ENCODE measurements at places on chromosomes 11 and 22. TPM values are rescaled to one million over a fixed set of nuclear protein-coding genes. Genes with fewer than 3 reads are reported as not detected.

GRCh38 chr22:48651036-48651890 is 1176.4 kb downstream of the BRD1 start:
- no peak for DNase-seq

DNA sequence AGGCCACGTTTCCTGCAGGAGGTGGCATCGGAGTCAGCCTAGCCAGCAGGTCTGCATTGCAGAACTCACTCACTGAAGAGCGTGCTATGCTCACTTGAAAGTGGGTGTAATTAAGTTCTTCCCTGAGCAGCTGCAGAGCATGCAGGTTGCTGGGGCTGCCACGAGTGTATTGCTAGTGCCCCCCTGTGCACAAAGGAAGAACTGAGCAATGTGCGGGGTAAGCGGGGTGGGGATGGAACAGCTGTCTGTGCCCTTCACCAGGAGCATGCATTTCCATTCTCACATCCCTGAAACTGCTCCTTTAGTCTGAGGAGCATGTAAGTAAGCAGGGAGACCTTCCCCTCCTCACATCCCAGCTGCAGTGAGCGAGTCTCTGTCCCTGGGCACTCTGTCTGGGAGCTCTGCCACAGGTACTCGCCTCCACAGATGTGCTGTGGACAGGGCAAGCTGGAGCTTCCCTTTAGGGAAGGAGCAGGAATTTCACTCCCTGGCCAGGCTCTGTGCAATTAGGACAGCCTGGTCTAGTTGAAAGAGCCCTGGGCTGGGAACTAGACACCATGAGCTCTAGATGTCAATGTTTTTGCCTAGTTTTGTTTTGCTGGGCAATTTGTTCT is 1031.8 kb downstream of the NTM start:
- no peak for DNase-seq

DNA sequence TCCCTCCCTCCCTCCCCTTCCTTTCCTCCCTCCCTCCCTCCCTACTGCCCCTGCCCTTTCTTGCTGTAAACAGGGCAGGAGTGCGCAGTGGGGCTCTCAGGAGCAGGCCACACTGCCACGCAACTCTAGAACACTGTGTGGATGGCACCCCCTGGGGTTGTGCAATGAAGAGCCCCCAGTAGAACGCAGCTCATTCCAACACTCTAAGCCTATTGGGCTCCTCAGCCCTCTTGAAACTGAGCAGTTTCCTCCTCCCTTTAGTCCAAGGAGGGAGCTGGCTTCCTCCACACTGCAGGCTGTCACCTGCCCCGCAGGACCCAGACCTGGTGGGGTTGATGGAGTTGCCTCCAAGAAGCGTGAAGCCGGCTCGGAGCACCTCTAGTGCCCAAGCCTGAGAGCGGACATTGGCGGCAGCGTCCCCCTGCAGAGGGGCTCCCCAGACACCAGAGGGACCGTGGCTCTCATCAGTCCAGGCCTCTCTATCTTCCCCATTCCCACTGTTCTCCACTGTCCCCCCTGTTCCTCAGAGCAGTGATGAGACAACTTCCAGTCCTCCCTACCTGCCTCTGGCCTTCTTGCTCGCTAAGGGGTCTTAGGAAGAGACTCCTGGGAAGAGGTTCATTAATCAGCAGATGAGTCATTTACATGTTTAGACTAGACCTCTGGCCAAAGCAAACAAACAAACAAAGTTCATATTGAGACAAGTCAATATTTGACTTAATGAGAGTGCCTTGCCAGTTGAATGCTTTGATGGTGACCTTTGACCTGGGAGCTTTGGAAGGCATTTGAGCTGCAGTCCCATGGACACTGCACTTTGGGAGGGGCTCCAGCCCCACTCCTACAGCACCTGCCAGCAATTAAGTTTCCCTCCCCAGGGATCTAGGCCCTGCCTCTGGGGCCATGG is 64.0 kb downstream of the RPUSD4 start:
- no peak for DNase-seq

- no peak for DNase-seq
Observed at GRCh38 chr22:17396516-17396915, 27.3 kb downstream of the CECR2 start.

GRCh38 chr22:44913198-44913983 is 96.4 kb downstream of the PHF21B start:
- no peak for DNase-seq

DNA sequence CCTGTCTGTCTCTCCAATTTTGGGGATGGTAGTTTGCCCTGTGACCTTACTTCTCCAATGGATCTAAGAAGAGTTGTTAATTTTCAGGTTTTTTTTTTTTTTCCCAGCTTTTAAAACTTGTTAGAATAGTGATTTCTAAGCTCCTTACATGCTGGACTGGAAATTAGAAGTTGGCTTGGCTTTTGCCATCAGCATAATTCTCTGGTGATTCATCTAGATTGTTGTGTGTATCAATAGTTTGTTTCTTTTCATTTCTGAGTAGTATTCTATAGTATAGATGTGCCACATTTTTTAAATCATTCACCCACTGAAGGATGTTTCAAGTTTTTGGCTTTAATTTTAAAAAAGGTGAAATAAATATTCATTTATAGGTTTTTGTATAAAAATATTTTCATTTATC is 51.4 kb downstream of the ADAMTS15 start:
- DNase-seq, result no peak

- no peak for DNase-seq
Observed at GRCh38 chr22:37419969-37420685, 7.2 kb downstream of the ELFN2 start.

- no peak for DNase-seq
Observed at GRCh38 chr22:17314487-17314886, 54.8 kb upstream of the CECR2 start.

DNA sequence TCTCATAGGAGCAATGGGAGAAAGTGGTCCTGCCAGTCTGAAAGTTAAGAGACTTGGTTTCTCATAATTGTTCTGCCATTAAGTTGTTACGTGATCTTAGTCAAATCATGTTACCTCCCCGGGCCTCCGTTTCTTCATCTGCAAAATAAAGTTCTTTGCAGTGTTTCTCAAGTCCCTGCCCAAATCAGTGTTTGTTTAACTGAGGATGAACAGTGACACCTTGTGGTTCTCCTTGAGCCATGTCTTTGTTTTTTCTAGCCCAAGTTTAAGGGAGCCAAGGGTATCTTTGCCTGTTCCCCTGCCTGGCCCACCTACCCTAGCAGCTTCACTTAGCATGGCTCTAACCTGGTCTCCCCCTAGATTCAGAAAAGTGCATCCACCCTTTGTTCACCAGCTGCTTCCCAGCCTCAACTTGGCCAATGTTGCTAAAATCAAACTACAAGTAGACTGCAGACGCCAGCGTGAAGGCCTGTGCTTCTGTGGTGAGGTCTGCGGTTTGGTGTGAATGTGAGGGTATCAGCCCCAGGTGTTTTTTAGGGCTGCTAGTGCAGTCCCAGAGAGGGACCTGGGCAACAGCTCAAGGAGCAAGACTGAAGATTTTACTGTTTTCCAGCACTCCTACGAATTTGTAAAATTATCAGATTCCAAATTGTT is 35.5 kb downstream of the FZD4 start:
- no peak for DNase-seq

DNA sequence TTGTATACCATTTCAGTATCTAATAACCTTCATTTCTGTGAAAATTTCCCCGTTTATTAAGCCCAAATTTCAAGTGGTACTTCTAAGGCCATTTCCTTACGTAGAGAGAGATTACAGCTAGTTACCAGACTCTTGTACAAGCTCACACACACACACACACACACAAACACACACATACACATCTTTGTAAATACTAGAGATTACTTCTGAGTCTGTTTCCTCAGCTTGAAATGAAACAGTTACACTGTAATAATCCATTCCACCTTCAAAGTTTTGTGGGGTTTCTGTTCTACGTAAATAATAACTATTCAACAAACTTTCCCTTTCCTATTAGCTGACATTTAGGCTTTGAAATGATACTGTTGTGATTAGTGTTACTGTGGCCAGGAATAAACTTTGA is 6.2 kb downstream of the POGLUT3 start:
- no peak for DNase-seq

GRCh38 chr11:119584193-119585042 is 144.6 kb downstream of the NECTIN1 start:
- DNase-seq, result no peak

DNA sequence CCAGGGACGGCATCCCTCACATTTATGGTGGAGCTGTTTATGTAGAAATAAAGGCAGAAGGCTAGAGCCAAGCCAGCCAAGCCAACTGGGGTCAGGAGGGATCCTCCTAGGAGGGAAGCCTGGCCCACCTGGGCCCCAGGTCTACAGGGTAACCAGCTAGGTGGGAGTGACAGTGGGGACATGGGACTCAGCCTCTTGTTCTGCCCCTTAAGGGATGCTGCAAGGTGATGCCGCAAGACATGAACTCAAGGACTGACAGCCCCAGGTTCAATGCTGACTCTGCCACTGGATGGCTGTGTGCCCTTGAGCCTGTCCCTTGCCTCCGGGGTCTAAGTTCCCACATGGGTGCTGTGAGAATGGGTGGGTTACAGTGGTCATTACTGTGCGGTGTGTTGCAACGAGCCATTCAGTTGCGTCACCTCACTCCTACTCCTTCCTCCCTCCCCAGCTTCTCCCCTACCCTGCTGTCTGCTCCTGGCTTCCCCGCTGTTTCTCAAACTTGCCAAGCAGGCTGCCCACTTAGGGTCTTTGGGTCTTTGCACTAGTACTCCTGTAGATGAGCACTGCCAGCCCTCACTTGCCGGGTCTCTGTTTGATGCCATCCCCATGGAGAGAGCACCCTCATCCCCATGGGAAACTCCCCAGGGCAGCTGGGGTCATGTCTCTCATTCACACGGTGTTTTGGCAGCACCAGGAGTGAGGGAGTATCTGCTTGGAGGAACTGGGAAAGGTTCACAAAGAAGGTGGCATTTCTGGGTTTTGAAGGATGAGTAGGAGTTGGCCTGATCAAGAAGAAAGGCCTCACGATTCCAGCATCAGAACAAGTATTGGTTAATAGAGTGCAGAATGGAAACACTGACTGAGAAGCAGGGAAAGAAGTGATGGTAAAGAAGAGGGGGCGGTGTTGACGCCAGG is 43.0 kb upstream of the RTL6 start:
- DNase-seq, result no peak

DNA sequence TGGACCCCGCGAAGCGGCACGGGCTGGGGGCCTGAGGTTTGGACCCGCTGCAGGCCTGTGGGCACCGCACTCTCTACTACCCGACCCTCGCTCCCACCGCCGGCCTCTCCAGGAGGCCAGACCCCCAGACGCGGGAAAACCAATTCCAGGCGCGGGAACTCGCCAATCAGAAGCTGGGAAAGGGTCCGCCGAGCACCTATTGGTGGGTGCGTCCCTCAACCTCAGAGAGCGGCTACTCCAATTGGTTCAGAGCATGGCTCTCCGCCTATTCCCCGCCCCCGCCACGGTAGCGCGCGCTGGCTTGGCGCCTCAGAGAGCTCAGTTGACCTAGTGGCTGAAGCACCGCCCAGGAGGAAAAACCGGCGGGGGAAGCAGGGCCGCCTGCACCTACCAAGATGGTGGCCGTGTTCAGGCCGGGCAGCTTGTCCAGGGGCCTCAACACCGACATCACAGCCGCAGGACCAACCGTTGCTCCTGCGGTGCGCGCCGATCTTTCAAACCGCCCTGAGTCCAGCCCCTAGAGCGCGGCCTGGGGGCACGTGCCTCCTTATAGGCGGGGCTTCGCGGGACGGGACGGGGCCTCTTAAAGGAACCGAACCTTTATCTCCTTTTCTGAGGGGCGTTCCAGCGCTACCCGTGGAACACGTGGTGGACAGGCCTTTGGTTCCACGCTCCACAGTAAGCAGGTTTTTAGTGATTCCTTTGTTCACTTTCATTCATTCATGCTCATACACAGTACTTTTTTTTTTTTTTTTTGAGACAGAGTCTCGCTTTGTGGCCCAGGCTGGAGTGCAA is at the start of gene CENPM:
Gene CENPM (minus strand): TSS at position 524 of the 795 bp plus-strand sequence. CDS start 76 bp downstream, at position 448.
- peak; percentile 55 for DNase-seq

- DNase-seq, result peak; percentile 12
Observed at GRCh38 chr11:72471005-72471898, 36.9 kb upstream of the CLPB start.

- DNase-seq, result no peak
Observed at GRCh38 chr11:58406774-58407173, at the start of gene OR5B3. Gene OR5B3, minus strand, starts transcription at chr11:58406874. Its CDS starts 3,465 bp downstream, at chr11:58403409.

- no peak for DNase-seq
Observed at GRCh38 chr11:127993788-127994187, 593.6 kb downstream of the ETS1 start.

- DNase-seq, result peak; percentile 17
Observed at GRCh38 chr11:112366777-112367176, 106.1 kb upstream of the PLET1 start.

GRCh38 chr11:120061036-120061760 is 76.7 kb downstream of the TRIM29 start:
- DNase-seq, result no peak

GRCh38 chr11:94602430-94603372 is 35.5 kb downstream of the PIWIL4 start:
- DNase-seq, result no peak

GRCh38 chr11:77303328-77303727 is 1.8 kb upstream of the GDPD4 start:
- no peak for DNase-seq

DNA sequence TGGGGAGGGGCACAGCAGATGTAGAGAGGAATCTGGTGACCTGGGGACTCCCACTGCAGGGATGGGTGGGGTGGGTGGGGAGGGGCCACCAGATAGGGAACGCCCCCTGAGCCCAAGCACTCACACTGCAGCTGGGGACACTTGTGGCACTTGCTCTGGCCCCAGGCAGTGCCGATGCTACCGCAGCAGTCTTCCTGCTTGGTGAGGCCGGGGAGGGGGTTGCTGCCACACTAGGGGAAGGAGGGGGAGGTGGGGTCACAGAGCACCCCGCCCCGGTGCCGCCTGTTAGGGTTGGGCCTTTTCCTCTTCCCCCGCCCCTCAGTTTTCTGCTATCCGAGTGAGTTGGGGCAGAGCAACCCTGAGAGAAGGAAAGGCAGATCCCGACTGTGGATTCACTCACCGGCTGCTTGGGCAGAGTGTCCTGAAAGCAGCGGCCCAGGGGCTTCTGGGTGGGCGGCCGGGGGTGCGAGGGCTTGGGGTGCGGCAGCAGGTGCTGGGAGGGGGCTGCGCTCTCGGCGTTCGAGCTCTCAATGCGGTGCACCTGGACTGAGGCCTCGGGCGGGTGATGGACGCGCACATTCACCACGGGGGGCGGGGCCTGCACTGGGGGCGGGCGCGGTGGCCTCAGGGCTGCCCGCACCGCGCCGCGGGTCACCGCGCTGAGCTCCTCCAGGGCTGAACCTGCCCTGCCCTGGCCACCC is 4.7 kb downstream of the LTBP3 start:
- no peak for DNase-seq

- DNase-seq, result no peak
Observed at GRCh38 chr22:30240541-30241417, 5.8 kb downstream of the LIF start.

POTEH gene
- polyA plus RNA-seq, result not detected

CCDC81 gene
- 6.3 TPM for polyA plus RNA-seq

ST14 gene
- polyA plus RNA-seq, result not detected

MUC2 gene
- polyA plus RNA-seq, result not detected

OR2AG2 gene
- polyA plus RNA-seq, result 0.28 TPM

SRSF8 gene
- 18.9 TPM for polyA plus RNA-seq

All from BJ (cell line).